Posterior cingulate gyrus (tissue), 11 donors: ENCODE measurements at places on chromosomes 4 and X.

DNA sequence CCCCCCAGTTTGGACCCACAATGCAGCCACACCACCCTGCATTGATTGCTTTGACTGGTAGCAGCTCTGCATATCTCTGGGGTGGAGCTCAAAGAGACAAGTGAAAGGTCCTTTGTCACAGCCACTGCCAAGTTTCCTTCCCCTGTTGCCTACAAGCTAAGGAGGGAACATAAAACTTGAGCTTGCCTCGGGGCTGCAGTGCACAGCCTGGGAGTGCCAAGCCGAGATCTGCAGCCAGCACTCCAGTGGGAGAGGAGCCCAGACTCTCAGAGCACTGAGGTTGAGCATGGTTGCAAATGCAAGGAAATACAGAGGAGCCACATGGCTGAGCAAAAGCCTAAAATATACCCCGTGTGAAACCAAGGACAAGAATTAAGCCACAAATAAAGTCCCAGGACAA, 142.2 kb downstream of the DKK2 start:
- DNase-seq, result no peak

DNA sequence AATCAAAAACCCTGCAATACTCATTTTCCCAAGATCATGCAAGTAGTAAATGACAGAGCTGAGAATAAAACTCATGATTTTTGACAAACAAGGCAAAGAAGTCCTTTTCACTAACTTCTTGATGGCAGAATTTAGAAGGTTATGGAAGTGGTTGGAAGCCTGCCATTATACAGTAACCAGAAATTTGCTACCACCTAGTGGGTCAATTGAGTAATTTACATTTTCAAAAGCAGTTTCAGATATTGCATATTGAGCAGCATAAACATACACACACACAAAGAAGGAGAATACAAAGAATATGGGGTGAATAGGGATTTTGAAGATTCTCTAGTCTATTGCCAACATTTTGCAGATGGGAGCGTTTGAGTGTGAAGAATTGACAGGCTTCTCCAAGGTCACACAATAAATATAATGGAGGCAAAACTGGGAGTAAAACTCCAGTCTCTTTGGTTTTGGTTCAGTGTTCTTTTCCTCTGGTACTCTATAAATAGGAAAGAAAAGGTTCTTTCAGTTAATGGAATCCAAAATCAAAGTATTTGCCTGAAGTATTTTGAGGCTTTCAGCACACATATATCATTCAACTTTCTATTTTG, 70.2 kb downstream of the GC start:
- DNase-seq, result no peak

DNA sequence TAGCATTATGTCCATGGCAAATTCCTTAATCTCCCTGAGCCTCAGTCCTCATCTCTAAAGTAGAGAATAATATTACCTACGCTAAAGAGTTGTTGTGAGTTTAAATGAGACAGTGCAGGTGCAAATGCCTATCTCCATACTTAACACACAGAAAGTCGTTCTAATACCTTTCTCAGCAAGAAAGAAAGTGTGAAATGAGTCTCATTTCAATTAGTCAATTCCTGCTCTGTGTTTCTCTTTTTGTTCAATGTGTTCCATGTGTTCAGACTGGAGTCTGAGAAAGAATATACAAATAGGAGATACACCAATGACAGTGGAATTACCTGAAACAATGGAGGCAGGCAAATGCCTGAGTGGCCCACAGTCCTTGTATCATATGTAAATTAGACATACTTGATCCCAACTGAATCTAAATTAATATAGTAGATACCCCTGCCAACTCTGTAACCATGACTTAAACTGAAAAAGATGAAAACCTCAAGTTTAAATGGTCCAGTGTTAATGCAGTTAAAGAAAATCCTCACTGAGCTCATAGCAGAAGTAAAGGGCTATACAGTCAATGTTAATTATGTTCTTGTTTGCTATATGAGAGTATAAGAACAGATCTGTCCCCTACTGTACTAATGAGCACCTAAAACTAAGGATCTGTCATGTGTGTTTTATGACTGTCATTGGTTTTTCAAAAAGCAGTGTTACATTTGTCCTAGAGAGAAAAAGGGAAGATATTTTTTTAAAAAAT, 68.2 kb downstream of the GPC3 start:
- DNase-seq, result no peak

DNA sequence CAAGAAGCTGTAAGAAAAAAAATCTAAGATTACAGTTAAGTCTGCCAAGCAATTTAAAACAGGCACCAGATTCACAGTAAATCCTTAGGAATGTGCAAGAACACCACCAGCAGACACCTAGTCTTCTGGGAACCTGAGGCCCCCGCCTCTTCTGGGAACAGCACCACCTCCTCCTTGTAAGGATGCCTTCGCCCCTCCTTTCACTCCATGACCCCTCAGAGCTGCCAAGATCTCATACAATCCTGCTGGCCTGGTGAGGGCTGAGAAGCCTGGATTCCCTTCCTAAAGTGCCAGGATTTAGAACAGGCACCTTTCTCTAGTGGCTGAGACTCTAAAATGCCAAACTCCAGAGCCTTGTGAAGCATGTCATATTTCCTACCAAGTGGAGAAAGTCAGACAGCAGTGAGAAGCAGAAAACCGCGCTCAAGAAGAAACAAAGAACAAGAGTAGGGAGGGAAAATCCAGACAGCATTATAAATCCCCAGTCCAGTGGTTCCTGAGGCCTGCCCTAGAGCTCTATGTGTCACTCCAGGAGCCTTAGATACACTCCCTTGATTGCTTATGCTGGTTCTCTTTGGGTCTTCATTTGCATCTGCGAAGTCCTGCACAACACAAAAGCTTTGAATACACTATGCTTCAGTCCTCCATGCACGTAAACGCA, 166.4 kb downstream of the TSPAN5 start:
- no peak for DNase-seq

GRCh38 chrX:69503782-69504625, at the start of gene NALF2:
Gene NALF2, plus strand, starts transcription at chrX:69504326. Its CDS starts 957 bp downstream, at chrX:69505283.
- DNase-seq, result peak; percentile 31

DNA sequence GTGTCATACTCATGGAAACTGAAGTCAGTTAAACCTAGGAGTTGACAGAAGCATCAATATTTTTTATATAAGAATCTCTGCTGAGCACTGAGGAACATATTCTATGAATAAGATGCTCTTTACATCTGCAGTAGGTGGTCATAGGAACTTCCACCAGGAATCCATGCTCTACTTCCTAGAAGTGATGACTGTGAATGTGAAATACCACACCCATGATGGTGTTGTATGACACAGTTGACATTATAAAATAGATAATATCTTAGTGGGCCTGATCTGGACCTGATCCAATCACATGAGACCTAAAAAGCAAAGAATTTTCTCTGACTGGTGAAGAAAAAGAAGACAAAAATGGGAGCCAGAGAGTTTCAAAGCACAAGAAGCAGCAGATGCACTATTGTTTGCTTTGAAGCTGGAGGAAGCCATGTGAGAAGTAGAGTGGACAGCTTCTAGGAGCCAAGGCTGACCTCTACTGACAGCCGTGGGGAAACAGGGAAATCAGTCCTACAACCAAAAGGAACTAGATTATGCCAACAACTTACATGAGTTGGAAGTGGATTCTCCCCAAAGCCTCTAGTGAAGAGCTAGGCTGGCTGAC, 68.6 kb upstream of the HS3ST1 start:
- DNase-seq, result no peak

- DNase-seq, result no peak
These were observed 123.8 kb upstream of the TEX13D start for GRCh38 chrX:124208660-124209059.

GRCh38 chr4:7546809-7547367, 112.2 kb upstream of the PSAPL1 start:
- no peak for DNase-seq

DNA sequence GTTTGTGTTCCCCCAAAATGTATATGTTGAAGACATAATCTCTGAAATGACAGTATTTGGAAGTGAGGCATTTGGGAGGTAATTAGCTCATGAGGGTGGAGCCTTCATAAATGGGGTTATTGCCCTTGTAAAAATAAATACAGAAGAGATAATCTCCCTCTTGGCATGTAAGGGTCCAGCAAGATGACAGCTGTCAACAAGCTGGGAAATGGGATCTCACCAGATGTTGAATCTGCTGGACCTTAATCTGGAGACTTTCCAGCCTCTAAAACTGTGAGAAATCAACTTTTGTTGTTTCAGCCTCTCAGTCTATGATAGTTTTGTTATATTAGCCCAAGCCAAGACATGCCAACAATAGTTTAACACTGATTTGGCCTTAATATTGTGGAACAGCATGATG, 438.2 kb upstream of the PCDH7 start:
- no peak for DNase-seq

GRCh38 chrX:14819769-14820168, 53.1 kb downstream of the FANCB start:
- no peak for DNase-seq

DNA sequence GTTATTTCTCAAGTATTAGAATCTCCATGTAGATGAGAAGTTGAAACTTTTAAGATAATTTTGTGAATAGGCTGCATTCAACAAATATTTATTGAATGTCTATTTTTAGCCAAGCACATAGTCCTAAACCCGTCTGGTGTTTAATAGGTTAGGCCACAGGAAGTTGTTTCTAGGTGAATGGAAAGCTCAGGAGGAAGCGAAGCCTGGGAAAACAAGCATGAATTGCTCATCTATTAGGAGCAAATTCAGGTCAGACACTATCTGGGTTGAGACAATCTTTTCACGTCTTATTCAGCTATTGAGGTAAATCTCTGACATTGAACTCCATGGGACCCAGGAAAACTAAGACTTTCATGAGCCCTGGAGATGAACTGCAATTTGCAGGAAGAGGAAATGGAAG, 43.1 kb upstream of the FREM3 start:
- DNase-seq, result no peak

DNA sequence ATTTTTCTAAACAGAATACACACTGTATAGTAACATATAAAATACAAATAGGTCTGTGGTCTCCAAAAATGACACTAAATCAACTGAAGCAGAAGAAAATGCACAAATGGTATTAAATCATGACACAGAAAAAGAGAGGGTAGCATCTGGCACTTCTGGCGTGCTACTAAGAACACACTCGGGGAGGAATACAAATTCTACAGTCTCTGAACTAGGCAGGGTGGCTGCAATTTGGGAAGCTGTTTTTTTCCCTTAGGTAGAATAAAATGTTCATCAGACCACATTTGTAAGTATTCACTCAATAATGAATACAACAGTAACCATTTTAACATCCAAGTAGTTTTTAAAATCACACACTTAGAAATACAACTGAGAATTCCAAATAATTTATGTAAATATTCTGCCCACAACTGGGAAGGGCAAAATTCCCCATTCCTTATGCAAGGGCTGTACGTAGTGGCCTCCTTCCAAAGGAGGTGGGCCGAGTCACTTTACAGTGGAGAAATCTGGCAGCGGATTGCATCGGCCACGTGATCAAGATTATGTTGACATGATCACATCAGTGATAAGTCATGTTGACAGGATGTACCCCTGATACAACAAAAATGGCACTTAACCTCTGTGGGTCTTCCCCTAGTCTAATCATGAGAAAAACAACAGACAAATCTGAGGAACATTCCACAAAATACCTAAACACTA, 101.1 kb downstream of the TSPAN5 start:
- DNase-seq, result no peak

DNA sequence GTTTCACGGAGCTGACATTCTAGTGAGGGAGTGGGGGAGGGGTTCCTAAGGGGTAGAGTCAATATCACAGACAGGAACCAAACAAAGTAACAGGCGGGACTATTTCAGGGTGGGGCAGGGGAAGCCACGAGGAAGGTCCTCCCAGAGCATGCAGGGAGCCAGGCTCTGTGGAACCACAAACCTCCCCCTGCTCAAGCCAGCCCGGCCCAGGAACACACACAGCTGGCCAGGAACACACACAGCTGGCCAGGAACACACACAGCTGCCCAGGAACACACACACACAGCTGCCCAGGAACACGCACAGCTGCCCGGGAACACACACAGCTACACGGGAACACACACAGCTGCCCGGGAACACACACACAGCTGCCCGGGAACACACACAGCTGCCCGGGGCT, 24.8 kb downstream of the EVC2 start:
- no peak for DNase-seq

- DNase-seq, result no peak
These were observed 429.5 kb downstream of the GRID2 start for GRCh38 chr4:92733231-92733630.

DNA sequence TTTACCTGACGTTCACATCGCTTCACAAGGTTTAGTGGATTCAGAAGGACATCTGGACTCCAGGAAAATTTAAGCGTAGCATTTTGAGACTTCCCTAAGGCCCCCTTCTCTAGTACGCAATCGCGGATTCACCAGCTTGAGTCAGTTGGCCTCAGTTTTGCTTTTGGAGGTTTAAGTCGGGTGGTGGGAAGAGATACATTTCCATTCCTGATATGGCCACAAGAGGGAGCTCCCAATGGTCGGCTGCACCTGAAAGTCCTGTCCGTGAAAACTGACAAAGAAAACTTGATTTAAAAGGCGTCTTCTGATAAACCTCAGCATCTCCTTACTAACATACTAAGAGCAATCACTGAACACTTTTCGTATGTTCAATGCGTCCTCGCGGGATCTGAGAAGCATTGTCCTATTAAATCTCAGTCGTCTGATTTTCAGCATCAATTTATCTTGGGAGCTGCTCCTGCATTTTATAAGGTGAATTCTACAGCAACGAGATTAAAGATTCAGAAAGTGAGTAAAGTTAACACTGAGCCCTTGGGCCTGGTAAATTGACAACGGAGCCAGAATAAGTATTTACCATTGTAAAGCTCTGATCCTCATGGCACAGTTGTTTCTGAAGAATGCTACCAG, 50.6 kb downstream of the LGI2 start:
- no peak for DNase-seq

DNA sequence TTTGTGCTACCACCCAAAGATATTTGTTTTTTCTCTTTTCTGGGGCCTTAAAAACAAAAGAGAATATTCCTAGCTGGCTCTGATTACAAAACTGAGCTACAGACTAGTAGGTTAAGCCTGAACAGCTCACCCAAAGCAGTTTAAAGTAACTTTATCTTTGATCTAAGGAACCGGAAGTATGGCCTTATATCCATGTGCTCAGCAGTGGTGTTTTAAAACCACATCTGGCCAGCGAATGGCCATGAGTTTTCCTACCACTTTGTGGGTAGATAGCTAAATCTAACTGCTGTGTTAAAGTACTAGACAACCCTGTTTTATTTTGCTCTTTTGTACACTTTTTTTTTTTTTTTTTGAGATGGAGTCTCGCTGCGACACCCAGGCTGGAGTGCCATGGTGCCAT, 24.6 kb downstream of the ADGRG4 start:
- DNase-seq, result no peak

GRCh38 chr4:38232741-38233140, 272.5 kb downstream of the PTTG2 start:
- DNase-seq, result no peak

DNA sequence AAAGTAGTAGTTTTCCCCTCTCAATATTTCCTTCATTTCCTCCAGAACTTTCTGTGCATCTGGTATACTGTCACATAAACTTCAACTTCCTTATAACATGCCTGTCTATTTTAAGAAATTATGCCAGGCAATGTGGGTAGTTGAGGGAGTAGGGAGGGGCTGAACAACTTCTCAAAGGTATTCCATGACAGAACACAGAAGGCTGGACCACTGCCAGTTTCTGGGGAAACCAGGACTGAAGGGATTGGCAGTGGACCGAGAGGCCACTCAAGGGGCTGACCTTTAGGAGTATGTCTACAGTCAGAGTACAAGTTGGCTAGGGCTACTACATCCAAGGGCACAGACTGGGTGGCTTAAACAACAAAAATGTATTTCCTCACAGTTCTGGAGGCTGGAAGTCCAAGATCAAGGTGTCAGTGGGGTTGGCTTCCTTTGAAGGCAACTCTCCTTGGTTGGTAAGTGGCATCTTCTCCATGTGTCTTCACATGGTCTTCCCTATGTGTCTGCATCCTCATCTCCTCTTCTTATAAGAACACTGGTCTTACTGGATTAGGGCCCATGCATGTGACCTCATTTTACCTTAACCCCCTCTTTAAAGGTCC, 6.9 kb downstream of the SH3RF1 start:
- DNase-seq, result no peak
